ENCODE measurements at places on chromosomes 11 and 22.

GRCh38 chr11:111365722-111366559, 13.1 kb downstream of the POU2AF1 start:
- no peak for DNase-seq

- no peak for DNase-seq
Measured at GRCh38 chr11:102819491-102819890, 21.5 kb upstream of the MMP1 start.

DNA sequence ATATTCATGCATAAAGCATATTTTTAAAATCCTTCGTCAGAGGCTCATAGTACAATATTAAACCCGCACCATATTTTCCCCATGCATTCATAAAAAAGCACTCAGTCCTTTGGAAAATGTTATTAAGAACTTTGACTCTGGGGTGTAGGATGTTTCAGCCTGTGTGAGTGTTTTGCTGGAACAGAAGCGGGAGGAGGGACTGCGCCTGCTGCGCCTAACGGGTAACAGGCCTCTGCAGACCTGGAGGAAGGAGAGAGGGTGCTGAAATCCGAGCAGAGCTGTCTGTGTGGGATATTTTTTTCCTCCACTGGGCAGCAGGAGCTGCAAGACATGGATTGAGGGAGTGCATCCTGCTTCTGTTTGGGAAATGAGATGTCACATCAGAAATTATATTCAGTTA, 483.0 kb downstream of the BRD1 start:
- no peak for DNase-seq

DNA sequence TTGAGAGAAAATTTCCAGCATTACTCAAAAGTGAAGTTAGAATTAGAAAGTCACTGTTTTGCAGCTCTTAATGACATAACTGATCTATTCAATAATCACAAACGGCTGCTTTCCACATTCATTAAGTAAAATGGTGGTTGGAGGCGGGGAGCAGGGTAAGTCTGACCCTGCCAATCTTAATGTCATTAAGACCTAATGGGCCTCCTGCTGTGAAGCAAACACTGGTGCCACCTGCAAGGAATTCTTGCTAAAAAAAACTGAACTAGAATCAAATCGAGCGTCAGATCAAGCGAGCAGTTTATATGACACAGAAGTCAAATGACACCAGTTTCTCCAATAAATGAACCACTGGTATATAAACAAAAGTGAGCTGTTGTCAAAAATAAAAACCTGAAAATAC, 351.5 kb downstream of the BRD1 start:
- no peak for DNase-seq

GRCh38 chr22:27213294-27213693, 555.9 kb downstream of the MIAT start:
- no peak for DNase-seq

Data from NCI-H526 treated with DMSO at 0.1 percent for 48 hours (cell line).